ENCODE measurements at places on chromosomes 1 and 21.

DNA sequence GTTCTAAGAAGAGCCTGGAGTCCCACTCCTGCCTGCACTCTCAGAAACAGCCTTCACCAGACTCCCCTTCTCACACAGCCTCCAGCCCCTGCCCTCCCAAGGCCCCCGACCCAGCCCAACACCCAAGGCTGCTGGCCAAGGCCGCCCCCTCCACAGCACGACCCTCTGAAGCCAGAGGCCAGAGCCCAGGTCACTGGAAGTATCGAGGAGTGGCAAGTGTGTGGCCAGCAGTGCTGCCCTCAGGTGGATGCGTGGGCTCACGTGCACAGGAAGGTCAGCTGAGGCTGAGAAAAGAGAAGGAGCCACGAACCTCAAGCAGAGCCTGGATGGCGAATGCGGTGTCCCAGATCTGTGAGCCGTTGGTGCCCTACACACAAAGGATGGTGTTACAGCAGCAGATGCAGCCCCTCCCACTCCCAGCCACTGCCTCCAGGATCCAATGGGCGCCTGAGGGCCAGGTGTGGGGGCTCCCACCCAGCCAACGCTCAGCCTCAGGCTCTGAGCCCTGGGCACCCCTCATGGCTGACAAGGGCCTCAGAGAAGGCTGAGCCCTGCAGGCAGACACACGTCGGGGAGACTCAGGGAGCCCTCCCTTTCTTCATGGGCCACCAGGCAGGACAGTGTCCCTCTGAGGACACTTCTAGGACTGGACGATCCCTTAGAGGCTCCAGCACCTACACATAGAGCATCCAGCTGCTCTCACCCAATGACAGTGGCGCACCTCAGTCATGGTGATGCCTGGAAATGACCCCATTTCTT, 18.0 kb downstream of the LSS start:
- DNase-seq = no peak

- no peak for DNase-seq
Measured at GRCh38 chr1:56216218-56216617, 363.1 kb downstream of the PLPP3 start.

- DNase-seq = peak; percentile 59
Measured at GRCh38 chr1:206470692-206471414, 577 bp downstream of the IKBKE start.

GRCh38 chr1:22037520-22037919, 15.0 kb upstream of the CDC42 start:
- DNase-seq = no peak

GRCh38 chr1:43440358-43440757, 13.4 kb downstream of the HYI start:
- DNase-seq = no peak

DNA sequence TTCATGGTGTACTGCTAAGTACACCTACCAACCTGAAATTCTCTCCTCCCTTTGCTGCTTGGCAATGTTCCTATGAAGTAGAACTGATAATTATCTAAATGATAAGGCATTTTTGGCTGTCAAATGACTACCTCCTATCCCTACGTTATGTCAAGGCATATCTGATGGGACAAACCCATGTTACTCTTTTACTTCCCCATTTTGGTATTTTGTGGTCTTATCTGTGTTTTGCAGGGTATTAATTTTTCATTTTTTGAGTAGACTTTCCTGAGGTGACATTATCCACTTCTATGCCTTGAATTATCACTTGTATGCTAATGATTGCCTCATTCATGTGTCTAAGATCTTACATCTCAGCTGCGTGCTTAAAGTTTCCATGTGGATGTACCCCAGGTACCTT, 499.6 kb upstream of the B3GALT2 start:
- no peak for DNase-seq

GRCh38 chr1:112708002-112708448, 1.1 kb upstream of the RHOC start:
- no peak for DNase-seq

DNA sequence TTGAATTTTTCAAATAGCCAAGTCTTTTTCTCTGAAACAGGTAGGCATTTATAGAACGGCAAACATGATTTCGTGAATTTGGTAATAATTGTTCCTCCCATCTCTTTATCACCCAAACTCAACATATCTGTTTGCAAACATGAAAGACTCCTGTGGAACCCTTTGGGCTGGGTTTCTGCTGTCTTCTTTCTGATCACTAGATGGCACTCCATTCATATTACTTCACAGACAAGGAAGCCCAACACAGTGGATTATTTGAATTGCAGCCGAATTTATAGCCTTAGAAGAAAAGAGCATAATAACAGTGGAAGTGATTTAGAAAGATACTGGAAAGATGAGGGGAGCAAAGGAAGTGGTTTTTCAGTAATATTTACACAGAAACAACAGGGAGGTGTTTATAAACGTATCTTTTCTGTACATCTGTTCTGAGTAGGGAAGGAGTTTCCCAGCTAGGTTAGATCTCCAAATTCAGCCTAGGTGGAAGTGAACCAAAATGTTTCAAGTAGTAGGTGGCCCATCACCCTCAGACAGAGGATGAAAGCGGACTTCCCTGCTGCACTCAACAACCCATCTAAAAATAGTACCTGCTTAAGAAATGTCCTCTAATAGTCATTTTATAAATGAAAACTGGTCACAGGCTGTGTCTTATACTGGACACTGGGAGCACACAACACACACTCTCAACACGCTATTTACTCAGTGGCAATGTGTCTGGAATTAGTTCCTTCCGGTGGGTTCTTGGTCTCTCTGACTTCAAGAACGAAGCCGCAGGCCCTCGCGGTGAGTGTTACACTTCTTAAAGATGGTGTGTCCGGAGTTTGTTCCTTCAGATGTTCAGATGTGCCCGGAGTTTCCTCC, 67.6 kb downstream of the MAP3K21 start:
- DNase-seq = no peak

- DNase-seq = no peak
Measured at GRCh38 chr21:34091607-34092006, 18.2 kb downstream of the MRPS6 start.

DNA sequence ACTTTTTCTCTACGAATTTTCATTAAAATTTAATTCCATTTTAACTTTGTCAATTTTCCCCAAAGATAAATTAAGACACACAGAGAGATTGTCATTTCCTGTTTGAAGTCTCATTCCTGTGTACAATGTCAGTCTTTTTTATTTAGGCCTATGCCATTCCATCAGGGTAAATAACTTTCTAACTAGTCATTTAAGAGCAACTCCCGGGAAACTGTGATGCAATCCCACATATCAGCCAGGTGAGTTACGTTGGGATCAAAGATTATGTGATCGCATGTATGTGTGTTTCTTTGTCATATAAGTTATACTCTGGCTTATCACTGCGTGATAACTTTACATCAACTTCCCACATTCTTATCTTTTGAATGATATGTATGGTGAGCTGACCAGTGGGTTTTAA, 86.1 kb upstream of the S1PR1 start:
- DNase-seq = no peak

DNA sequence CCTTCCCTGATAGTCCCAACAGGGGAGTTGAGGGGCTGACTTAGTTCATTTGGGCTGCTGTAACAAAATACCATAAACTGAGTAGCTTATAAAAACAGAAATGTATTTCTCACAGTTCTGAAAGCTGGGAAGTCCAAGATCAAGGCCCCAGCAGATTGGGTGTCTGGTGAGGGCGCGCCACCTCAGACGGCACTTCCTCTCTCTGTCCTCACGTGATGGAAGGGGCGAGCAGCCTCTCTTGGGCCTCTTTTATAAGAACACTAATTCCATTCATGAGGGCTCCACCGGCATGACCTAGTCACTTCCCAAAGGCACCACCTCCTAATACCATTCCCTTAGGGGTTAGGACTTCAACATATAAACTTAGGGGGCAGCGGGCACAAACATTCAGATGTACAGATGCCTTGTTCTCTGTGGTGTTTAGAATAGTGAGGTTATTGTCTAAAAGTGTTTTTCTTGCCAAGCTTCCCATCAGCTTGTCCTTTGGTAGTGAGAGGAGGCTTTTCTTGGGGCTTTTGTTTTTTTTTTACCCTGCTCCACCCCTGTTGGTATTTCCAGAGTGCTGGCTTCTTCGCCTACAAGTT, 20.3 kb downstream of the NIPAL3 start:
- no peak for DNase-seq

DNA sequence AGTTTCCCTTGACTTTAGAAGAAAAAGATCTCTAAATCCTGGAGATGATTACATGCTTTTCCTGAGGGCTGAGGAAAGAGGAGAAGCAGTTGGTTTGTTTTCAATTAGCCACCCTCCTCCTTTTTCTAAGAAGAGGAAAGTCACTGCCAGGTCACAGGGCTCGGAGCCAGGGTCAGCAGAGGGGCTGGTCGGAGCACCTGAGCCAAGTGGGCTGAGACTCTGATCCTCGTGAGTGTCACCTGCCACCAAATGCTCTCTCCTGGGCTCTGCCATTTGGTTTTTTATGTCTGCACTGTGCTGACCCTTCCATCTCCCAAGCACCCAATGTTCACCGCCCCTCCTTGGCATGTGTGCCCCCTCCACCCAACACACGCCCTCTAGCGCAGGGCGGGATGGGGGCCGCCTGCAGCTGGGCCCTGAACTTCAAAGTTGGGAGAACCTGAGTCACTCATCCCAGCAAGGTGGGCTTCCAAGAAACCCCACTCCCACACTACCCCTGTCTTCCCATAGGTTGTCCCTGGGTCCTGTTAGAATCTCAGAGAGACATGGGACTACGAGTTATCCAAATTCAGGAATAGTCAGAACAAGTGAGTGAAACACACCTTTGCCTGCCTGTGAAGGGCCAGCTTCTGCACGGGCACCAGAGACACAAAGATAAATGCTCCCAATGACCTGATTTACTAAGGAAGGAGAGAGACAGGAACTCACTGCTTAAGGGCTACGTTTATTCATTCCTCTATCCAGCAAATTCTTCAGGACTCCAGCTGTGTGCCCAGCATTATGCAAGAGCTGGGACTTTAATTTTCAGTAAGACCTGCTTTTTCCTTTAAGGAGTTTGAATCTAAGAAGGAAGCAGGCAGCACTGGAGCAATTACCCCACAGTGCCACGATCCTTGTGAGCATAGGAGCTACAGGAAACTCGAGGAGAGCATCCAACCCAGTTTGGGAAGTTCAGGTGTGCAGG, 127.5 kb downstream of the RHOU start:
- DNase-seq = no peak

DNA sequence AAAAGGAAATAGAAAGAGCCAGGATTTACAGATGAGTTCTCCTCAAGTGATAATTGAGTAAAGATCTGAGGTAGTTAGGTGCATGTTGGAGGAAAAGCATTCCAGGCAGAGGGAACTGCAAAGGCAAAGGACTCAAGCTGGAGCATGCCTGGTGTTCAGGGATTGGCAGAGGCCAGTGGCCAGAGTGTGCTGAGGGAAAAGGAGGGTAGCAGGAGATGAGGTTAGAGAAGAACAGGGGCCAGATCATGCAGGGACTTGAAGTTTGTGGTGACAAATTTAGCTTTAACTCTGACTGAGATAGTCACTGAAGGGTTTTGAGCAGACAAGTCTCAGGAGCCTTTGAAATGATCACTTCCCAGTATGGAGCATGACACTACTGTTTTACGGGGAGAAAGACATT, 19.0 kb upstream of the GTF2B start:
- no peak for DNase-seq

GRCh38 chr1:220680085-220680687, 10.0 kb upstream of the C1orf115 start:
- DNase-seq = no peak

Measured in stimulated activated CD8-positive, alpha-beta memory T cell treated with anti-CD3 and anti-CD28 coated beads, Interleukin-7, amount 100 ng/mL, for 48 hours (primary cell).